OCI-M1 (cell line): ENCODE measurements at places on chromosomes 5 and 9.

DNA sequence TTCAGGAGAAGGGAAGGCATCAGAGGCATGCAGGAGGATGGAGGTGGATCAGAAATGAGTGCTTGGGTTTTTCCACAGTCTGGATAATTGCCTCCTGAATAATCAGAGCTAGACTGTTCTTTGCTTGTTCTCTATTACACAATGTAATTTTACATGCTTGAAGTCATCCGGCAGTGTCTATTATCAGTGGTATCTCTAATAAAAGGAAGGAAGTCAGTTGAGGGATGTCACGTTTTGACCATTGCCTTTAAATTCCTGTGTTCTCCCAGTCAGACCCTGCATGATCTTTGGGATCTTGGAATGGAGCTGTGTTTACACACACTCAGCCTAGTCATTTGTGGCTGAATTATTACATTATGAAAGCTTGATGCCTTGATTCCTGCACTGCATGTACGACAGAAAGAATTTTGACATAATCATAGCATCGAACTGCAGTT lies 91.0 kb downstream of the PDE8B start:
- no peak for DNase-seq

- DNase-seq: peak; percentile 25
Observed at GRCh38 chr5:136374003-136374402, 8.7 kb upstream of the TRPC7 start.

- peak; percentile 20 for DNase-seq
Observed at GRCh38 chr5:39892708-39893107, 467.9 kb upstream of the DAB2 start.

DNA sequence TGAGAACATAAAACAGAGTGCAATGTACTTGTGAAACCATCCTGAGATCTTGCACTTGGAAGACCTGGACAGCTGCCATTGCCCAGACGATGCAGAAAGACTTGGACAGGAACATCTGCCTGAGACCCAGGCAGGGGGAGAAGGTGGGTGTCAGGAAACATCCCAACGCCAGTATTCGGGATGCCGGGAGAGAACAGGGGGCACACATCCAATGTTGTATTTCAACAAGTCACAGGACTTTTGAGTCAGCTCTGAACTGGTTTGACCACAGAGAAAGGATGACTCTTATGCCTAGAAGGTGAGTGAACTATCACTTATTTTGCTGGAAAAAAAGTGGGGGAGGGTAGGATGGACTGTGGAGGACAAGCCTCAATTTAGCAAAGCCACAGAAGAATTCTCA lies 124.6 kb downstream of the ROR2 start:
- DNase-seq: no peak

DNA sequence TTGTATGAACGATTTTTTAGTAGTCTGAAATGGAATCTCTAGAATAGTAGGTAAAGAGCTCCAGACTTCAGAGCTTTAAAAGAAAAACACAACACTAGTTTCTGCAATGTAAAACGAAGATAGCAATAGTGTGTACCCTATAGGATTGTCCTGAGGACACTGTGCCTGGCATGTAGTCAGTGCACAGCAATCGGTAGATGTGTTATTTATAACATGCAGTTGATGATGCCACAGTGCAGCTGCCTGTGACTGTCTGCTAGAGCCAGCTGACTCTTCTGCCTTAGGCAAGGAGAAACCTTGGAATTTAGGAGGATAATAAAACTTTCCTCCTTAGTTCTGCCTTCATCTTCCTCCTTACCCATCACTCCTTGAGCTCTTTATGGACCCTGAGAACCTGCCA lies 27.7 kb upstream of the TMOD1 start:
- DNase-seq: no peak

- DNase-seq: no peak
Observed at GRCh38 chr5:145166110-145166509, 669.0 kb downstream of the PRELID2 start.

GRCh38 chr9:1051584-1052275 lies 1.6 kb downstream of the DMRT2 start:
- no peak for DNase-seq

DNA sequence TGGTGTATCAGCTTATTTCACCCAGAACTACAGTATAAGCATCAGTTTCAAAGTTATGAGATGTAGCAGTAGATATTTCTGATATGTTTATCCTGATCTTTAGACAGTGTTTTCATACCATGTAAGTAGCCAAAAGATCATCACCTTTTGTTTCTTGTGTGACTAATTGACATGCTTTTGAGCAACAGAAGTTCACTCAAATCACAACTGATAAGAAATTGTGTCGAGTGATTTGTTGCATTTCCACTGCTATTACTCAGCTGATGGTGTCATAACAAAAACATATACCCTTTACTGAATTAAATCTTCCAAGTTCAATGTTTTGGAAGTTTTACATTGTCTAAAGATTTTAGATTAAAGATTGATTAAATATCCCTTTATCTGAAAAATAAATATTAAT lies 324.5 kb downstream of the TUSC1 start:
- DNase-seq: no peak

GRCh38 chr5:179668391-179668790 lies 12.4 kb downstream of the CBY3 start:
- peak; percentile 86 for DNase-seq

DNA sequence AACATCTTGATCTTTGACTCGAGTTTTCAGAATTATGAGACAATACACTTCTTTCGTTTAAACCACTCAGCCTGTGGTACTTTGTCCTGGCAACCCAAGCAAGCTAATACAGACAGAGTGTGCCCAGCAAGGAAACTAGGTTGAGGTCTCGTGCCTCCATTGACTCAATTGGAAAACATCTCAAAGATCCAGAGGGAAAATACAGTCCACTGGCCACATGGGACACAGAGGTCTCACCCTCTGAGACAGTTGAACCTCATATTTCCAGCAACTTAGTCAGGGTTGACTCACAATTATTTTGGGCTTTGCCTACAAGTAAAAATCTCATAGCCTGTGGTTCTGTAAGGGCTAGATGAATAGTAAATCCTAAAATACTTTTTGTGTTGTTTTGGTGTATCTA lies 631.5 kb downstream of the MTRR start:
- DNase-seq: no peak

GRCh38 chr9:35862328-35862727 lies 7.9 kb downstream of the OR13J1 start:
- DNase-seq: no peak

DNA sequence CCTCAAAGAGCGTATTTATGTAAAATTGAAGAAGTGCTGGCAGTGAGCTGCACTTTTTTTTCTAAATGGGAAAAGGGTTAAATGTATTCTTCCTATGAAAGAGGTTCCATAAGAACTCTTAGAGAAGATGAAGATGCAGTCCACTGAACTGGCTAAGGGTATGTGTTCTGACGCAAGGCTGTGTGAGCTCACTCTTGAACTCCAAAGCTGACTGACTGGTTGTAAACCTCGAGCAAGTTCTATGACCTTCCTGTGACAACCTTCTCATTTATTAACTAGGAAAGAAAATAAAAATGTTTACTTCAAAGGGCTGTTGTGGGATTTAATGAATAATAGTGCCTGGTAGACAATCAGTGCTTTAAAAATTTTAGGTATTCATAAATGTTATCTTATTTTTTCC lies 46.7 kb downstream of the POC5 start:
- no peak for DNase-seq

DNA sequence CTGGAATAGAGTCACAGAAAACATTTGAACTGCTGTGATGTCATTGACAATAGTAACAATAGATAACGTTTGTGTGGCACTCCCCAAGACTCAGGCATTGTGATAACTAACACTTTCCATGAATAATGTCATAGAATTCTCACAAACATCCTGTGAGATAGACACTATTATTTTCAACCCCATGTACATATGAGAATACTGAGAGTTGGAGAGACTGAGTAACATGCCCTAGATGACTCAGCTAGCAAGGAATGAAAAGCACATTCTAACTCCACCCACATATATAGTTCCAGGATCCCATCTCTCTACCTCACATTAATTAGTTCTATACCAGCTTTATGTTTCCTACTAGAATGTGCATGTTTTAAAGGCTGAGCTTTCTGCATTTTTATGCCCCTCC lies 71.4 kb downstream of the ASTN2 start:
- no peak for DNase-seq

GRCh38 chr5:75660678-75661465 lies 49.6 kb downstream of the ANKDD1B start:
- no peak for DNase-seq

DNA sequence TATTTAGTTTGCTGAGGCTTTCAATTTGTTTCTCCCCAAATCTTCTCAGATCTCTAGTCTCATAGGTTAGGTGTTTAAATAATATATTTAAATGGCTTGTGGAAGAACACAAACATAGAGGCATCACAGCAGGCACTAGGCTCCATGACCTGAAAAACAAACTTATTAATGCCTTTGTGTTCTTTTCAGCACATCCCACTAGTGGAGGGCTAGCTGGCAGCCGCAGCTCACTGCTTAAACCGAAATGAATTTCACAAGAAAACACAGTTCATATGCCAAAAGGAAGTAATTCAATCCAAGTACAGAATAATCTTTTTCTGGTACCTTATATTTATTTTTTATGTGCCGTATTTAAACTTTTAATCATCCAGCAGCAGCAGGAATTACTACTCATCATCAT lies 382.5 kb downstream of the PLK2 start:
- DNase-seq: no peak

GRCh38 chr5:172659909-172660628 lies 19.0 kb downstream of the NEURL1B start:
- DNase-seq: no peak

- no peak for DNase-seq
Observed at GRCh38 chr9:70405808-70406433, 8.5 kb downstream of the KLF9 start.

DNA sequence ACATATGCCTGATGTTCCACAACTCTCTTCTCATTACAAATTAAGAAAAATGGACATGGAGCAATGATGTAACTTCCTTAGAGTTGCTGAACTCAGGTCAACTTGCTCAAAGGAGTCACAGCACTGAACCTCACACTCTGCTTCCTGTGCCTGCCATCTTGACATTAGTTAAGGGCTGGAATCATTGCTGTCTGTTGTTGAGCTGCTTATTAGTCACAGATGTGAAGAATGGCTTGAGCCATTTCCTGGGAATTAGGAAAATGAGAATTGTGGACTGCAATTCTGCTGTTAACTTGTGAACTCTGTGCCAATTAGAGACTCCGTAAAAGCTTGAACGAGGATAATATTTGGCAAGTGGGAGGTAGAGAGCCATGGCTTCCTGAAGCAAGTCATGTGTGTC lies 212.0 kb downstream of the ADAMTS12 start:
- DNase-seq: no peak

DNA sequence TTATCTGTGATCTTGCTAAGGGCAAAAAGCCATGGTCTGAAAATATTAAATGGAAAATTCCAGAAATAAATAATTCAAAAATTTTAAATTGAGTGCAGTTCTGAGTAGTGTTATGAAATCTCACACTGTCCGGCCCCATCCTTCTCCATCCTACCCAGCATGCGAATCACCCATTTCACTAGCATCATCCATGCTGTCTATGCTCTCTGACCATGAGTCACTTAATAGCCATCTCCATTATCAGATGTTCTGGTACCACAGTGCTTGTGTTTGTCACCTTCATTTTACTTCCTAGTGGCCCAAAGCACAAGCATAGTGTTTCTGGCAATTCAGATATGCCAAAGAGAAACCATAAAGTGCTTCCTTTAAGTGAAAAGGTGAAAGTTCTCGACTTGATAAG lies 63.3 kb upstream of the SMC5 start:
- no peak for DNase-seq

DNA sequence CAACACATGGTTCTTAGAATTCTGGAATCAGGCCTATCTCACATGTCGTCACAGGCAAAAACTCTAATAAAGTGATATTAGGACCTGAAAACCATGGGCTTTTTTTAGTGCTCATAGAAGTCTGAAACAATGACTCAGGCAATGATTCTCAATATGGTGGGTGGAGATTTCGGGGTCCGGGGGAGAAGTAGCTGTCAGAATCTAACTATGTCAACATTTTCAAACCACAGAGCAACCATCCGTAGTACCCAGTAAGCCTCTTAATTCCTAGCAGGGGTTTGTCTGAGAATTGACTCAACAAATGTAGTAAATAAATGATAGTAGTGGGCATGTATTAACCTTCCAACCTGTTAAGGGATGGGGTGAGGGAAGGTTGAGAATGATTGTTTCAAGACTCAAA lies 2.6 kb downstream of the AMACR start:
- no peak for DNase-seq

GRCh38 chr9:117034866-117035265 lies 347.8 kb downstream of the TRIM32 start:
- peak; percentile 4 for DNase-seq
